Fibroblast of lung (primary cell): ENCODE measurements at places on chromosomes 5 and 9.

DNA sequence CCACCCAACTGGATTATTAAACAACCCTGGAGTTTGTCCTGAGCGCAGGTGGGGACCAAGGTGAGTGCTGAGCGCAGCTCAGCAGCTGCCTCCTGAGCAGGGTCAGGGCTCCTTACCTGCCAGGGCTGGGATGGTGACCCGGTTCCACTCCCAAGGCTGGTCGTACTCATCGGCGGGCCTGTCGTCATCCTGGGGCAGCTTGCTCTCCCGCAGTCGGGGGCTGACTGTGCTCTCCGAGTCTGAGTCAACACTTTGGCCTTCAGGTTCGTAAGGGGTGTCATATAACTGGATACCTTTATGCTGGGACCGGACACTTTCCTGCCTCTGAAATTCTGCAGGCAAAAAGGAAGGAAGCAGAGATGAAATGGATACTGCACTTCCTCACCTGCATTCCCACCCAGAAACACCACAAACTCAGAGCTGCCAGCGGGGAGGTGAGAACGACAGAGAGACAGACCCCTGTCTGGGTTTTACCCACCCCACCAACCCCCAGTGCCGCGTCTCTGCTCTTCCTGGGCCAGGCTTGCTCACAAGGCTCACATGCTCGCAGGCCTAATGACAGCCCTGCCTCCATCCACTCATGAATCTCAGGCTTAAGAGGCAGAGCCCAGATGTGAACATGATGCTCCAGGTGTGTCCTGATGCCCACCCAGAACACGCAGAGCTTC lies 70.7 kb upstream of the SLC25A51 start:
- DNase-seq, result peak; percentile 88

- DNase-seq, result no peak
These were observed 41.6 kb upstream of the PITX1 start for GRCh38 chr5:135075621-135076020.

- DNase-seq, result no peak
These were observed 32.1 kb upstream of the SARDH start for GRCh38 chr9:133770076-133770777.

GRCh38 chr5:94199566-94199965 lies 418.8 kb downstream of the KIAA0825 start:
- no peak for DNase-seq

DNA sequence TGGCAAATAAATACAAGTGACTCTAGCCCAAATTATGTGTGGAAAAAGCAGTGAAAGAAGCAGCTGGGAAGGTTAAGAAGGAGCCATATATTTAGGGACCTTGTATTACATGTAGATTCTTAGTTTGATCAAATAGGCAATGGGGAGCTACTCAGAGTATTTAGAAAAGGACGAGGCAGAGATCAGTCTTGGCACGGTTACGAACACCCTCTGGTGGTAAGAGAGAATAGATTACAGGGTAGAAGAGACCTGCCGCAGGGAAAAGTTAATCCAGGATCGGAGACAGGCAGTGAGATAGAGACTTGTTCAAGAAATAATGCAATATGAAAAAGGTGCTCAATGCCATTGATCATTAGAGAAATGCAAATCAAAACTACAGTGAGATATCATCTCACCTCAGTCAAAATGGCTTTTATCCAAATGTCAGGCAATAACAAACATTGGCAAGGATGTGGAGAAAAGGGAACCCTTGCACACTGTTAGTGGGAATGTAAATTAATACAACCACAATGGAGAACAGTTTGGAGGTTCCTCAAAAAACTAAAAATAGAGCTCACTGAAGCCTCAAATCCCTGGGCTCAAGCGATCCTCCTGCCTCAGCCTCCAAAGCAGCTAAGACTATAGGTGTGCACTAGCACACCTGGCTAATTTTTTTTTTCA lies 12.0 kb downstream of the INIP start:
- DNase-seq, result peak; percentile 64

DNA sequence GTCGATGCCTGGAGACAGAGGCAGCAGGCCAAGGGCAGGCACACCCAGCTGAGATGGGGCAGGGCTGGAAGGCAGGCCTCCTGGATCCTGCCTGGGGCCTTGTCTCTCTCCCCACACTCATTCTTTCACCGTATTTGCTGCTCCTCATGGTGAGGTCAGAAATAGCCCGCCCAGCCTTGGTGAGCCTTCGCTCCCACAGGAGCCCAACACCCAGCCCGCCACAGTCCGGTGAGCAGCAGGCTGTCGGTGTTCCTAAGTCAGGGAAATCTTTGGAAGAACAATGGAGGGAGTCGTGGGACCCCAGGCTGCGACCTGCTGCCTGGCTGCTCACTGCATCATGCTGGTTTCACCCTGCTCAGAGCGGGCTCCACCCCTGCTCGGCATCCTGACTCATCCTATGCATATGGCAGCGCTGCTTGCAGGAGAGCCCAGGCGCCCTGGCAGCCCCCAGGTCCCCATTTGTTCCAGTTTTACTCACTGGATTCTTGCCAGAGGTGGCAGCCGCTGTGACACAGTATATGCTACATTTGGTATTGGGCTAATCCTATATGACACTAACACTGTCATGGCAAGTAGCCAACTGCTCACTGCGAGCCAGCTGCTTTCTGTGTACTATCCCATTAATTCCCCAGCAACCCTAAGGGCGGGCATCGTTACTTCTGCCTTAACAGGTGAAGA lies 53.2 kb upstream of the NCS1 start:
- peak; percentile 51 for DNase-seq

GRCh38 chr5:171157775-171158174 lies 151.3 kb upstream of the TLX3 start:
- no peak for DNase-seq

- DNase-seq, result no peak
These were observed 273.9 kb upstream of the ADRA1B start for GRCh38 chr5:159642379-159642778.

- DNase-seq, result no peak
These were observed 108.7 kb upstream of the SHB start for GRCh38 chr9:38177680-38178079.

DNA sequence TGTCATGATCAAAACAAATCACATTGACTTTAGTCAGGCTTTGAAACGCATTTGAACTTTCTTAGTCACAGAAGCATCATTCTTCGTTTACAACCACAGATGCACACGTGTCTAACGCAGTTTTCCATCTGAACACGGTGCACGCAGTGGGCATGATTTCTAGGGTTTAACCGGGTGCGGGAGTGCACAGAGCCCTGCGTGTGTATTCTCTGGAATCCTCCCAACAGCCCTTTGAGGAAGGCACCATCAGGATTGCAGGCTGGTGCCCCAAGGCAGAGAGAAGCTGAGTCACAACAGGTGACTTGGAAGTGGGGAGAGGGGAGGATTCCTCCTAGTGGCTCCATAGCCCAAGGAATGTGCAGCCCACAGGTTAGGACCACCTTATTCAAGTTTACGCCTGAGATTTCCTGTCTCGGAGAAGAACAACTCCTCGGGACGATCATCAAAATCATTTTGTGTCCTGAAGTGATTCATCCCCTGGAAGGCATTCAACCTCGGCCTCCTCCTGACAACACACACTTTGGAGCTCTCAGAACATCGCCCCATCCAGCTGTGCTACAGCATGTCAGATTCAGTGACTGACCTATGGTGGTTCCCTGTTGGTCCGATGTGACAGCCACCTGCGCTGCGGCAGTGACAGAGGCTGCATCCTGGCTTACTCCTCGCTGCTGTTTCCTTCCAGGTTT lies 13.1 kb downstream of the ROPN1L start:
- peak; percentile 73 for DNase-seq

GRCh38 chr9:36637491-36638270 lies 65.0 kb downstream of the MELK start:
- DNase-seq, result no peak

GRCh38 chr9:81581986-81582385 lies 107.4 kb downstream of the TLE1 start:
- no peak for DNase-seq

DNA sequence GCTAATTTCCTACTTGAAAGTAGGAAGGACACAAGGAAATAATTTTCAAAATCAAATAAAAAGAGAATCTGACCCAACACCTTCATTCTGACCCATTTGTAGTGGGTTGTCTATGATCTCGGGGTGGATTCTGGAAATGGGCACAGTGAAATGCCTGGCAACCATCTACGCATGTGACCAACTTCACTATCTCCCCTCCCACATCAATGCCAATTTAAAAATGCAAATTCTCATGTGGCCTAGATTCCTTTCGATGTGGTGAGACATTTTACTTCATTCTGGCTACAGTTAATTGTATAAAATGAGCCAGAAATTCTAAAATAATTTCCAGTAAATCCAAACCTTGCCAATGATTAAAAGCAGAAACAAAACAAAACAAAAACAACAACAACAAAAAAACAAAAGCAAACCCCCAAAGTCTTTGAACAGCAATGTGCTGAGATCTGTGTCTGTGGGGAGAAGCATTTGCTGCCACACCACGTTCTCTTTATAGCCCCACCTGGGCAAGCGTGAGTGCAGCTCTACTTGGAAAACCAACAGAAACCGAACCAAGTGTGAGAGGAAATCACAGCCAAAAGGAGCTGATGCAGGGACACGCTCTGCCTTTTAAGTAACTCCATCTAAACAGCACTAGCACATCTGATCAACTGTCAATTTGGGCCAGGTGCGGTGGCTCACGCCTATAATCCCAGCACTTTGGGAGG lies 59.0 kb downstream of the USP20 start:
- DNase-seq, result no peak

GRCh38 chr5:154166901-154167791 lies 23.4 kb upstream of the GALNT10 start:
- no peak for DNase-seq

DNA sequence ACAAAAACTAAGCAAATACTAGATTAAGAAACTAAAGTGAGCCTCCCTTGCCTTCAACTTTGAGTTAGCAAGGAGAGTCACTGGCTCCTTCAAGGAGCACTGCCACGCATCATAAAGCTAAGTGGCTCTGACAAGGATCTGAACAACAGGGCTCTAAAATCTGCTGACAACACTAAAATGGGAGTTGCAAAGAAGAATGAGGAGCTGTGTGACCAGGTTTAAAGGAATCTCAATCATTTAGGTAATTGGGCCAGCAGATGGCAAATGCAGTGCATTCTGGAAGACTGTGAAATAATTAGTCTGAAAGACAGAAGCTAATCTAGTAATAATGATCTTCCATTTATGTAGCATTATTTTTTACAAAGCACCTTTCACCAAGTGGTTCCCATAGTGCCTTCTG lies 297.0 kb upstream of the TAS2R1 start:
- peak; percentile 75 for DNase-seq

DNA sequence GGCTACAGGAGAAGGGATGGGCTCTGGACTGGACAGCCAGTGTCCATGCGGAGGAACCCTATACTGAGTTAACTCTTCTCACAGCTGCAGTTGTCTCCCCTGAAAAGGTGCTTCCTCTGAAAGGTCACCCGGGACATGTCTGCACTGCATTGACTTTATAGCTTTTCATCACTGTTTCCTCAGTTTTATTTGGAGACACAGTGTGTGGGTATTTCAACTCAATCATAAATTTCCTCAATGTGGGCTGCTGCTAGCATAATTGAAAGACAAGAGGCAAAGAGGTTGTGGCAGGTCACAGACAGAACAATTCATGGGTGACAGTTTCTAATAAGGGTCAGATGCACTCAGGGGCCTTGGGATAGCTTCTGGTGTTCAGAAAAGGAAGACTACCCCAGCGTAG lies 336.8 kb downstream of the KDM4C start:
- DNase-seq, result no peak

DNA sequence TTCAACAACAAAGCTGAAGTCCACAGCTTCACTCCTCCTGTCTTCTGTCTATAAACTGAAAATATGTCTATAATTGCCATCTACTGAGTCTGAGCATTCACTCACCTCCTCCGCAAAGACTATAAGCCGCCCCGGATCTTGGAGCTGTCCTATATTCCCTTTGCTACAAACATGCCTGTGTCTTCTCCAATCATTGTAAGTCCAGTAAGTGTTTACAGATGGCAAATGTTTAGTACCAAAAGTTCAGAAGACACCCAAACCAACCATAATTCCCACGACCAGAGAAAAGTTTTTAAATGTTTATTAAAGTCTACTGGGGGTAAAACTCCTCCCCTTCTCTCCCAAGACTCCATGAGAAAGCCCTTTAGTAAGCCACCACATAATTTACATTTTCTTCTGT lies 80.9 kb downstream of the EBF1 start:
- no peak for DNase-seq

- DNase-seq, result peak; percentile 52
These were observed 175.3 kb downstream of the ARL15 start for GRCh38 chr5:54135042-54135441.

DNA sequence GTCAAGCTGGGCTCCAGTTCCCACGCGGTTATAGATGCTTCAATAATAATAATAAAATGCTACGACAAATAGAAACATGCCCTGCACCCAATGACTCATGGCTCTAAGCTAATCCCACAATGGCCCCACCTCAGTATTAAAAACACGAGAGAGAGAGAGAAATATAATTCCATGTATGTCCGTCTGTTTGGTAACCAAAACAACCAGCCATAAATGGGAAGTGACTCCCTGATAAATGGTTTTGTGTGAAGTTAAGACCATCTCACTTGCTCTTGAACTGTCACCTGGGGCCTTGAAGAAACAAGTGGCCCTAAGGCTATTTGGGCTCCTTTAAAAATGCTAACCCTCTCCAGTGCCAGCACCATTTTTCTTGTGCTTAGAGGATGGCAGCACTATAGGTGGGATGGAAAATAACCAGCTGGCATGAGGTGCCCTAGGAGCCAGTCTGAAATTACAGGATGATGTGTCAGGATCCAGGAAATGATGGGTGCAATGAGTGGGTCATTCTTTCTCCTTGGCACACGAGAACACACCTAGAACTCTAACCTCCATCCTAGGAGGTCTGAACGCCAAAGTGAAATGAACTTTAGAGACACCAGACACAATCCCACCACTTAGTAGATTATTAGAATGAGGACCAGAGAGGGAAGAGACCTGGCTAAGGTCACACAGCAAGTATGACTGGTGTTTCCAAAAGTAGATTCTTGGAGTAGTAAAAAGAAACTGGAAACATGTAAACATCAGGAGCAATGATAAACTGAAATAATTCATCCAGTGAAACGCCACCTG lies 35.7 kb upstream of the ADRB2 start:
- no peak for DNase-seq
